ENCODE measurements at places on chromosomes 13 and 19. TPM values are rescaled to one million over a fixed set of nuclear protein-coding genes. Genes with fewer than 3 reads are reported as not detected.

ZNF667 gene
- total RNA-seq, result not detected

GPR183 gene
- not detected for total RNA-seq

ZNF578 gene
- total RNA-seq, result not detected

ZNF433 gene
- not detected for total RNA-seq

MEIOSIN gene
- total RNA-seq, result not detected

HSD17B14 gene
- total RNA-seq, result 13.3 TPM
